ENCODE measurements at places on chromosomes 11 and 22.

- no peak for DNase-seq
These were observed 24.2 kb upstream of the YAP1 start for GRCh38 chr11:102085864-102086551.

DNA sequence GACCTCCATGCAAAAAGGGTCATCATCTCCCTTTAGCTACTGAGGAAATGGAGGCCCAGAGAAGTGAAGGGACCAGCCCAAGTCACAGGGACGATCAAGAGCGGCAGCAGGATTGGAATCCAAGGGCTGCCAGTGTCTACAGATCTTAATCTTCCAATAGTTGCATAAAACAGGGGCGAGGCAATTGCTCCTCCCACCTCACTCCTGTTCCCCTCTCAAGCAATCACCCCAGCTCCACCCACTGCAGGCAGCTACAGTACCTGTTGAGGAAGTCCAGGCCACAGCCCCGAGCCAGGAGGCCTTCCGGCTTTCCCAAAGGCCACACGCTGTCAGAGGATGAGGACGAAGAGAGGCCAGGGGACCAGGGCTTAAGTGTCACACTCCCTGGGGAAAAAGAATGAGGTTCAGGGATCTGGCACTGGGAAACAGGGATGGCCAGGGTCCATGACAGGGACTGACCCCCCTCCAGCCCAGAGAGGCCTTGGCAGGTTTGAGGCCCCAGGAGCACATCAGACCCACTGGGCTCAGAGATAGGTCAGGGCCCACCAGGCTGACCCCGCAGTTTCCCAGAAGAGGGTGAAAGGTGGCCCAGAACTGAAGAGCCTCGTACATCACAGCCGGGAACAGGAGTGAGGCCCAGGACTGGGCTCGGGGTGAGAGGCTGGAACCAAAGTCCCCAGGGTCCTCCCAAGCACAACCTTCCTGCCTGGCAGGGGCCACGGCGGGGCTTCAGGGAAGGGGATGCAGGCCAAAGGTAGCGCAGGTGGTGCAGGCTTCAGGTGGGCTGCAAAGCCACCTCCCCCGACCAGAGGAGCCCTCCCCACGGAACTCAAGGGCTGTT is 16.4 kb upstream of the MFNG start:
- DNase-seq: no peak

DNA sequence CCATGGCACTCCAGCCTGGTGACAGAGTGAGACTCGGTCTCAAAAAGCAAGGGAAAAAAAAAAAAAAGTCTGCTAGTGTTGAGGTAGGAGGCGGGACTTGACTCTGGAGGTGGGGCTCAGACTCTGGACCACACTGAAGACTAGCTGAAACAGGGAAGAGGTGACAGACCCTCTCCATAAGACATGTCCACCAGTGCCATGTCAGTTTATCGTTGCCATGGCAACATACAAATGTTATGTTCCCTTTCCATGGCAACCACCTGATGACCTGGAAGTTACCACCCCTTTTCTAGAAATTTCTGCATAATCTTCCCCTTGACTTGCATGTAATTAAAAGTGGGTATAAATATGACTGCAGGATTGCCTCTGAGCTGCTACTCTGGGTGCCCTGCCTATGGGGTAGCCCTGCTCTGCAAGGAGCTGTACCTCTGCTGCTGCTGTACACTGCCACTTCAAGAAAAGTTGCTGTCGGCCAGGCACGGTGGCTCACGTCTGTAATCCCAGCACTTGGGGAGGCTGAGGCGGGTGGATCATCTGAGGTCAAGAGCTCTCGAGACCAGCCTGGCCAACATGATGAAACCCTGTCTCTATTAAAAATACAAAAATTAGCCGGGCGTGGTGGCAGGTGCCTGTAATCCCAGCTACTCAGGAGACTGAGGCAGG is 55.1 kb downstream of the KIAA1671 start:
- no peak for DNase-seq

DNA sequence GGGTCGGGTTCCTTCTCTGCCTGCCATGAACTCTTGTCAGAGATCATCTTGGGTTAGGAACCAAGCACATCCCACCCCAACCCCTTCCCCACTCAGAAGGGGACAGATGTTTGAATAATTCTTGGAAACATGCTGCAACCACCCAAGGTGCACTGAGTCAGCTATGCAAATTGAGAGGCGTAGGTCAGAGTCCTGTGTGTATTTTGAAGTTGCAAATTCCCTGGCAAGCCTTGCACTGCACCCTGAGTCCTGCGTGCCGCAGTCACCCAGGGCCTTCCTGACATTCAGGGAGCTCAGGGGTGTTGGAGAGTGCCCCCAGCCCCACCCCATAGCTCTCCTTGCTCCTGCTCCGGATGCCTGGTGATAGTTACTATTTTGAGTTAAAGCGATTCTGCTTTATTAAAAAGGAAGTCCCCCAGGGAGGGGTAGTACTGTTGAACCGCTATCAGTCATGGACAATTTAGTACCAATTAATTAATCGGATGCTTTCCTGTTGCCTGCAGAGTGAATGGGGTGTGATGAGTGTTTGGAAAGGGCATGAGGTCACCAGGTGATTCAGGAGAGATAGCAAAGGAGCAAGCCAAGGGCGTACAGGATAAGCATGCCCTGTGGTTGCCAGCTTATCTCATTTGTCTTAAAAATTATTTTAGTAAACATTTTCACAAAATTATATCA is 123.7 kb downstream of the GRIK4 start:
- DNase-seq: no peak

DNA sequence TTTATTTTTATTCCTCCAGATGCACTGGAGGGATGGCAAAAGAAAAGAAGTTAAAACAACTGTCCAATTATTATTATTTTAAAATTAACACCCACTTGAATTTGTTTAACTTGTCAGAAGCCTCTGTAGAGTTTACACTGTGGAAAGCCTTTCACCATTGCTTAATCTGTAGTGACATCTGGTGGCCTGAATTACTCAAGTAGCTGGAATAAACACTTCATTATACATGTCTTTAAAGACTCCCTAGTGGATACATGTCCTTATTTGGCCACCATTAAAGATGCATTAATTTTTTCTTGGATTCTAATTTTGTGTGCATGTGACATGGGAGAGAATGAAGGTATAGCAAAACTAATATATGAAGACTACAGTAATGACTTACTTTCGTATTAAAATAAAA is 1496.5 kb downstream of the FAM181B start:
- no peak for DNase-seq

All from 8988T (cell line).